ENCODE measurements at places on chromosomes 1 and 21. TPM values are rescaled to one million over a fixed set of nuclear protein-coding genes. Genes with fewer than 3 reads are reported as not detected.

KCNE1 gene
- 0.12 TPM for polyA plus RNA-seq

BTBD8 gene
- polyA plus RNA-seq, result 1.6 TPM

OR6Y1 gene
- not detected for polyA plus RNA-seq

RIMKLA gene
- 0.12 TPM for polyA plus RNA-seq

DNAH14 gene
- polyA plus RNA-seq, result 1.1 TPM

TNFRSF18 gene
- 4.3 TPM for polyA plus RNA-seq

OPRD1 gene
- polyA plus RNA-seq, result not detected

KISS1 gene
- not detected for polyA plus RNA-seq

Data from esophagus (tissue), 2 donors.